ENCODE measurements at places on chromosomes 7 and 10.

- DNase-seq, result no peak
Measured at GRCh38 chr10:78912361-78913218, 156.2 kb upstream of the ZMIZ1 start.

GRCh38 chr10:92688573-92688926, 1.2 kb upstream of the HHEX start:
- no peak for DNase-seq

DNA sequence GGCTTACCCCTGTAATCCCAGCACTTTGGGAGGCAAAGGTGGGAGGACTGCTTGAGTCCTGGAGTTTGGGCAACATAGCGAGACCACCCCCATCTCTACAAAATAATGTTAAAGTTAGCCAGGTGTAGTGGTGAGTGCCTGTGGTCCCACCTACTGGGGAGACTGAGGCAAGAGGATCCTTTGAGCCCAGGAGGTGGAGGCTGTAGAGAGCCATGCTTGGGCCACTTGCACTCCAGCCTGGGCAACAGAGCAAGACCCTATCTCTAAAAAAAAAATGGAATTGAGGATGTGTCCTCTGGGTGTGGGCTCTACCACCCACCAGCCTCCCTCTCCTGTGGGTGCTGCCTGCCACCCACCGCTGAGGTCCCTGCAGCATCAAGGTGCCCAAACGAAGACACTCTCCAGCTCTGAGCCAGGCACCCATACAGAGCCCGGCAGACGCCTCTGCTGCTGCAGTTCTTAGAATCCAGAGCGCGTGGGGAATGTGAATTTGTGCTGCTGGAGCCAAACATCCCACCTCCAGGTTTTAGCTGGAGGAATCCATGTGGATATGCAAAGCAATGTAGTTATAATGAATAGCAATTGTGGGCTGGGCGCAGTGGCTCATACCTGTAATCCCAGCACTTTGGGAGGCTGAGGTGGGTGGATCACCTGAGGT, 176.0 kb upstream of the TNRC18 start:
- DNase-seq, result no peak

DNA sequence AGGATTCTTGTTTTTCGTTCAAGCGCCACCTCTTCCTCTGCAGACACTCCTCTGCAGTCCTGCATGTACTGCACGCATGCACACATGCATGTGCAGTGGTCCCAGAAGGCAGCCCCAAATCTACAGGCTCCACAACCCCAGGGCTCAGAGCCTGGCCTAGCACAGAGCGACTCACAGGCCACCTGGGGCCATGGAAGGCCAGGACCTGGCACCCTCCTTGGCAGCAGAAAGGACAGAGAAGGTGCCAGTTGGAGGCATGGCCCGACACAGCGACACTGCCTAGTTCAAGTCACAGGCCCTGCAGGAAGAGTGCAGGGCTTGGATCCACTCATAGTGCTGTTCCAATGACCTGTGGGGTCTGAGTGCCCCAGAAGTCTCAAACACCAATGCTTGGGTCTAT, 48.7 kb upstream of the RET start:
- DNase-seq, result no peak

DNA sequence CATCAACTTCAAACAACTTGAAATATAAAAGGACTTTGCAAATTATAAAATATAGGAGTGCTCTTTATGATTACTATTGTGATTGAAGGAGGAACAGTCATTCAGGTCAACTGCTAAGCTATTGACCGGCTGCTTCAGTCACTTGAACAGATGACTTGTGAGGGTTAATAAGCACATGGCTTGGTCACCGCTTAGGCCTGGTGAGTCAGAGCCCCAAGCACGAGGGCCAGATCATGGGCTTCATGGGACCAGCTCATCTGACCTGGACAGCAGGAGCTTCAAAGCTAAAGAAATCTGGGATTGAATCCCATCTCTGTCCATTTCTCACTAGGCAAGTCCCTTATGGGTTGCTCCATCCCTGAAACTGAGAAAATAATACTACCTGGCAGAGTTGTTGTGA, 60.4 kb upstream of the ADO start:
- DNase-seq, result no peak
